Right forelimb (tissue), 1 donor: ENCODE measurements at places on chromosomes 2 and 18.
A peak's percentile ranks its signal among the peaks of the same experiment; 100 is the strongest.

- no peak for DNase-seq
Observed at GRCh38 chr18:28398471-28398870, 221.5 kb upstream of the CDH2 start.

DNA sequence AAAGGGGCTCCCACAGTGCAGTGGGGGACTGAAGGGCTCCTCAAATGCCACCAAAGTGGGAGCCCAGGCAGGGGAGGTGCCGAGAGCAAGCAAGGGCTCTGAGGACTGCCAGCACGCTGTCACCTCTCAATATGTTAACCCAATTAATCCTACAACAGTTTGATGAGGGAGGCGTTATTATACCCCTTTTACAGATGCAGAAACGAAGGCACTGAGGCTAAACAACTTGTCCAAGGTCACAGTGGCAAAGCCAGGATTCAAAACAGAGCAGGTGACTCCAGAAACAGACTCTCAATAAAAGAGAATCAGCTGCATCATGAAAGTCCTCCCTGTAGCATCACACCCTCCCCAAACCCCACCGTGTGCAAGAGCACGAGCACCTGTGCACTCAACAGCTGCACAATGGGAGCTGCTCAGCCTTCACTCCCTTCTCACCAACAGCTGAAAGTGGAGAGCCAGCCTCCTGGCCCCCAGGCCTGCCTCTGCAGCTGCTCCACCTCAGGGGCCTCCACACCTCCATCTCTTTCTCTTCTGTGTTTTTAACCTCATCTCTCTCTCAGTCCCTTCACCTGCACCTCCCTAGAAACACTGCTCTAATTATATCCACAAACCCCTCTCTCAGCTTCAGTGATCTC is 8.1 kb downstream of the NPC1 start:
- DNase-seq: no peak

DNA sequence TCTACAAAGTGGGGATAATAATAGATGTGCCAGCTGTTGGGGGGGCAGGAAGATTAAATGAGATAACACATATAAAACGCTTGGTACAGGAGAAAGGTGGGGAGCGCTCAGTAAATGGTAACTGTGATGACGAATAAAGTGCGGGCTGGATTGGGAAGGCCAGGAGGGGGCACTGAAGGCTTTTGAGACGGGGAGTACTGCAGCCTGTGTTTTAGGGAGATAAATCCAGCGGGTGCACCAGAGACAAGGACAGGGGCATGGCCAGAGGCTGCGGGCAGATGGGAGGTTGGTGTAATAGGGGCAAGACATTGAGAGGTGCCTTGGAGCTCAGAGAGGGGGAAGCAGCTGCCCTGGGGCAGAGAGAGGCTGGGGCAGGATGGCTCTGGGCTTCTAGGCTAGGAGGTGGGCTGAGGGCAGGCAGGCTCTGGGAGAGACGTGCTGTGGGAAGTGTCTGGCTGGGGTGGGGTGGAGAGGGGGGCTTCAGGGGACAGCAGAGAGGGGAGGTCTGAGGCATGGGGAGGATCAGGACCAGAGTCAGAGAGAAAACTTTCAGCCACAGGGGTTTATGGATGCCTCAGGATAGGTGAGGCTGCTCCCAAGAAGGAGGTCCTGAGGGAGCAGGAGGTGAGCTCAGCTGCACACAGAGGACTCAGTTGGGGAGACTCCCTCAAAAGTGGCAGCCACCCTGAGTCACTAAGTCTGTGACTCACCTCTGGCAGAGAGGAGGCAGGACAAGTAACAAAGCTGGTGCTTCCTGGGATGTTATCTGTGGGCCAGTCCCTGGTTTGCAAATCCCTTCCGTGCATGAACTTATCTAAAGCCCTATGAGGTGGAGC is 18.8 kb downstream of the TEX44 start:
- DNase-seq: no peak

- DNase-seq: no peak
Observed at GRCh38 chr2:132646540-132647108, 23.4 kb downstream of the LYPD1 start.

- DNase-seq: no peak
Observed at GRCh38 chr2:44267796-44268648, 7.3 kb upstream of the SLC3A1 start.

GRCh38 chr2:216431531-216431856 is 19.2 kb downstream of the SMARCAL1 start:
- DNase-seq: no peak

DNA sequence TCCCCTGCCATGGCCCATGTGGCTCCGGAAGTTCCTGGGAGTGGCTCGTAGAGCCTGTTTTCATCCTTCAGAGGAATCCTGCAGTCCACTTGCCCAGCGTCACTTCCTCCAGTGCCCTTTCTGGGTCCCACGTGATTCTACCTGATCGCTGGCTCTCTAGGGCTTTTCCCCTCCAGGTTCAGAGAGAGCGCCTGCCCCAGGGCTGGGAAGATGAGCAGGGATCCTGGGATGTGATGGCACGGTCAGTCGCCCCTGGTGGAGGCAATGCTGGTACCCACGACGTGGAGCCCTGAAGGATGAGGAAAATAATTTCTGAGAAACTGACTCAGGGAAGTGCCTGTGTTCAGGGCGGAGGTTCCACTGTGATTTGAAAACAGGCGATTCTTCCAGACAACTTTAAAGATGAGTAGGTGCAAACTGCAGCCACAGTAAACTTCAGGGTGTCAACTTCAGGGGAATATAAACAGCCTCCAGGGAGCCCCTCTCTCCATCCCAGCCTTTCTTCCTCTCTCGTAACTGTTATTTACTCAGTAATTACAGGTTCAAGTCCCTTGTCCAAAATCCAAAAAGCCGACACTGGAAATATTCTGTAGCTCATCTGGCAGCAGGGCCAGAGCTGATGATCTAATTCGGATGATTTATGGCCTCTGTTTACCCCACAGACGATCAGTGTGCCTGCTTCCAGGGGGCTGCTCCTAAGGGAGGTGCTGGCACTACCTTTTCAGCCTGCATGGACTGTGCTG is 105.9 kb downstream of the AGAP1 start:
- DNase-seq: no peak

DNA sequence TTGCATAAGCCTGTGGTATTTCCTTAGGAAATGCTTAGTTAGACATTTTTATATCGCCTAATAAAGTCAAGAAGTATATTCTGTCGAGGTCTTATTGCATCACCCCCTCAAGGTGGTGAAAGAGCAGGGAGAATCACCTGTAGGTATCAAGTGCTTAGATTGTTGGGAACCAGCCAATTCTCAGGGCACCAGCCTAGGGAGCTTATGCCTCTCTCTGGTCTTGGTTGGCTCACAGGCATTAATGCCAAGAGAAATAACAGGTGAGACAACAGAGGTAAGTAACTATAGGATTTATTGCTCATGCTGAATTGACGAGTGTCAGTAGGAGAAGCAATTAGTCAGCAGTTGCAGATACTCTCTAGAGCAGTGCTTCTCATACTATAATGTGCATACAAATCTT is 663.3 kb upstream of the ZNF804A start:
- no peak for DNase-seq

DNA sequence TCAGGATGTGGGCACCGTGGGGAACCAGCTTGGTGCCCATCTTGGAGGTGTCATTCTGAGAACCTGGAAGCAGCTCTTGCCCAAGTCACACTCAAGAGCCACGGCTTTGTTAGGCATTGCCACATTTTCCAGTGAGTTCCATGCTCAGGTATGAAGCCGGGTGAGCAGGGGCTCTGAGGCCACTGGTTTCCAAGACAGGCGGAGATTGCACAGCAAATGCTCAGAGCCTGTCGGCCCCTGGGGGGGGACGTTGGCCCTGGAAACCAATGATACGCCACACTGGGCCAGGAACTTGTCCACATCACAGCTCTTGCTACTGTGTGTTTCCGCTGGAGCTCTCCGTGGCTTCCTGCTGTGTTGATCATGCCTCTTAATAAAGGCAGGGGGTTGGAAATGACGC is 52.5 kb upstream of the SALL3 start:
- DNase-seq: no peak

GRCh38 chr18:48834413-48835031 is 116.2 kb downstream of the SMAD7 start:
- DNase-seq: peak; percentile 49

GRCh38 chr2:240509667-240510512 is 47.9 kb downstream of the ANKMY1 start:
- DNase-seq: no peak

- no peak for DNase-seq
Observed at GRCh38 chr2:201432621-201433393, 18.5 kb downstream of the TRAK2 start.

DNA sequence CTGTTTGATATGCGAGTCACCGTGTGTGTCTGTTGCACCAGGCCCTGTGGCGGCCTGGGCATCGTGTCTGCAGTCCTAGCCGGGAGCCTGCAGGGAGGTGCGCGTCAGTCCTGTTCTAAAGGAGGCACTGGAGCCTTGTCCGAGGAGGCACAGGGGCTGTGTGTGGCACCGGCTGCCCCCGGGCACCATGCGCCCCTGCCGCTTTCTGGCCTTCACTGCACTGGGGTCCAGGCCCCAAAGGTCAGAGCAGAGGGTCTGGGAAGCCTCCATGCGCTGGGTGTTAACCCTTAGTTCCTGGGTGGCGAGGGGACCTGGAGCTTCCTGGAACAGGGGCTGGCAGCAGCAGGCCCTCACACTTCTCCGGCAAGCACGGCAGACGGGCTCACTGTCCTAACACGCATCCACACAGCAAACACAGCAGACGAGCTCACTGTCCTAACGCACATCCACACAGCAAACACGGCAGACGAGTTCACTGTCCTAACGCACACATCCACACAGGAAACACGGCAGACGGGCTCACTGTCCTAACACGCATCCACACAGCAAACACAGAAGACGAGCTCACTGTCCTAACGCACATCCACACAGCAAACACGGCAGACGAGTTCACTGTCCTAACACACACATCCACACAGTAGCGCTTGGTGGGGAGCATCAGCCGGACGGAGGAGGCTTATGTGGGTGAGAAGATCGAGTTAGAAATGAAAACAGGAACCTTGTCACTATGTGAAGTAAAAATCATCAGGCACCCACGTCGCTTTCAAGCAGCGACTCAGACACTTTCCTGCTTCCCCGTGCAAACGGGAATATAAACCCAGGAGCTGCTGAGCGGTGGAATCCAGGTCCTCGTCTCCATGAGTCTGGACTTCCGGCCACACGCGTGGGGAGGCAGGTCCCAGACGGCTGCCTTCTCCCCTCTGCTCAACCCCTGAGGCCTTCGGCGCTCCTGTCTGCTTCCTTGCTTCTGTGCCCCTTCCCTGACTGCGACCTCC is 65.3 kb downstream of the TPO start:
- no peak for DNase-seq

DNA sequence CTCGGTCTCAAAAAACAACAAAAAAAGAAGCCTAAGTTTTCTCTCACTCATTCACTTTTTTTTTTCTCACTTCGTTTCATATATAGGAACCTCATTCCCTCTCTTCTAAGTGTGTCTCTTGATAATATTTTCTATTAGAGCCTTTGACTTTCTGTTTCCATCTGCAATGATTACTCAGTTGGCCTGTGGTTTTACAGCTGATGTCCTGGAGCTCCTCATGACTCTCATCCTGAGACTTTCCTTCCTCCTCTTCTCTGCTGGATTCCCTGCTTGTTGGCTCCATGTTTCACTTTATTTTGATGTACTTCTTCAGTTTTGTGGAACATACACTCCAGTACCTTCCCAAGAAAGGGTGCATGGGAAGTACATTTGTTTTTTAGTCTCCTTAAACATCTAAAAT is 154.2 kb upstream of the GATA6 start:
- DNase-seq: no peak

DNA sequence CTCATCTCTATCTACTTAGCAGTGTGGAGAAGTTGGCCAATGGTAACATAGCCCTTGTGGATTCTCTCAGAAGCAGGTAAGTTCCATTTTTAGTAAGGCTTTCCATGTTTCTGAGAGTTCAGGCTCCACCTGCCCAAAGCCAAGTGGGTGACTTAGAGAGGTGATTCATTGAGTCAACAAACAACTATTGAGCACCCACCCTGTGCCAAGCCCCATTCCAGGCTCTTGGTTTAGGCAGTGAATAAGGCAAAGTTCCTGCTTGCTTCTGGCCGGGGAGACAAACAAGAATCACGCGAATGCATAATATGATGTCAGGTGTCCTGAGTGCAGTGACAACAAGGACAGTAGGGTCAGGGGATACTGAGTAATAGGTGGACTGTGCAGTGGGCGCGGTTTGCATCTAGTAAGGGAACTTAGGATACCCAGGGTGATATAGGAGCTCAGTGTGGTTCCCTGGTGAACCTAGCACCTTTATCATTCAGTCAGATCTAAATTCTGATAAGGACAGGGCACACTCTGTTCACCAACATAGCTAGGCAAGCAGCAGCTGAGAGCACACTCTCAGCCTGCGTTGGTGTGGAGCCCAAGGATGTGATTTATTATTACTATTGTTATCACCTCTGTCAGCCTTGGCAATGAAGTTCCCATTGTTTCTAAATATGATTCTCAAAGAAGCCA is 31.7 kb upstream of the KCTD1 start:
- no peak for DNase-seq

- DNase-seq: no peak
Observed at GRCh38 chr2:157261199-157261782, 3.8 kb downstream of the GALNT5 start.

- no peak for DNase-seq
Observed at GRCh38 chr2:46923041-46923528, 7.5 kb upstream of the MCFD2 start.

- no peak for DNase-seq
Observed at GRCh38 chr2:127698553-127699355, 2.5 kb upstream of the SFT2D3 start.

DNA sequence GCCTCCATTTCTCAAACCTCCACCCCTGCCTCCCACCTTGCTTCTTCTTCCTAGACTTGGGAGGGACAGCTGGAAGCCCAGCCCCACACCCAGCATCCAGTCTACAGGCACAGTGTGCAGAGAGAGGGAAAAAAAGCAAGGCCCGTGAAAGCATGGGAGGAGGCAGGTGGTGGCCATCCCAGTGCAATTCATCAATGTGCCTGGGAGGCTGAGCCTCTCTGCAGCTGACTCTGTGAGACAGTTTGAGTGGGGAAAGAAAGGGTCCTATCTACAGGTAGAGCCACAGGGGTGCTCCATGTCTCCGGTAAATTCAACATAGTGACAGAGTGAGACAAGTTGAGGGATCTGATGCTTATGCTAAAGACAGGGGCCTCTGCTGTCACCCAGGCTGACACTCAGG is 340.6 kb downstream of the DYSF start:
- DNase-seq: no peak

- peak; percentile 72 for DNase-seq
Observed at GRCh38 chr2:191846515-191847476, at the start of gene CAVIN2. Gene CAVIN2 (minus strand): TSS chr2:191847088. CDS start chr2:191846925, 163 bp downstream.
